ENCODE measurements at places on chromosomes 6 and 20.

- no peak for DNase-seq
These were observed 53.9 kb upstream of the DDR1 start for GRCh38 chr6:30830438-30830837.

DNA sequence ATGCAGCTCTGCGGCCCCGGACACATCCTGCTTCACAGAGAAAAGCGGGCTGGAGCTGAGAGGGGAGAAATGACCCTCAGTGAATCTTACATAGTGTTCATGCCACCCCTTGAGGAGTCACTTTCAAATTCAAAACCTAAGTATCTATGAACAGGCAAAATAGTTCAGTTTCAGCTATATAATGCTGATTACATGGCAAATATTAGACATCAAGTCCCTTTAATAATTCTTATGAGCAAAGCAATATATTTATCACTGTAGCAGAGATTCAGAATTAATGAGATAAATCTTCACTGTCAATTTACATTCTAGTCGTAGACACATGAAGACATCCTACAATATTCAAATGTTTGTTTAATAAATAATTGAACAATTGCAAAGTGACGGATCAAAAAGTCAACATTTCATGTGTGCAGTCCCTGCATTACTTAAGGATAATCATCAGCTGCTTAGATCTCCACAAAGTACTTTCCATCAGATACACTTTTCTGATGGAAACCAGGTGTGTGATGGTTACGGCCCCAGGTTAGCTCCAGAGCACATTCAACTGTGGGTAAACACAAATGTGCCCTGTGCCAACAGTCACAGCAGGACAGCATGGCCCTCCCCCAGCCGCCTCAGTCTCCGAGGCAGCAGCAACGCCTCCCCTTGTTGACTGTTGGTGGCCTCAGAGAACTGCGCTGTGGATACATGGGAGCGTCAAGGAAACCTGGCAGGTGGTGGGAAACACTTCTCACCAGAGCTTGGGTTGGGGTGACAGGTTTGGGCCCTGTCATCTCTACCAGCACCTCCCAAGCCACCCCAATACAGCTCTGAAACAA lies 787 bp upstream of the PRR18 start:
- no peak for DNase-seq

DNA sequence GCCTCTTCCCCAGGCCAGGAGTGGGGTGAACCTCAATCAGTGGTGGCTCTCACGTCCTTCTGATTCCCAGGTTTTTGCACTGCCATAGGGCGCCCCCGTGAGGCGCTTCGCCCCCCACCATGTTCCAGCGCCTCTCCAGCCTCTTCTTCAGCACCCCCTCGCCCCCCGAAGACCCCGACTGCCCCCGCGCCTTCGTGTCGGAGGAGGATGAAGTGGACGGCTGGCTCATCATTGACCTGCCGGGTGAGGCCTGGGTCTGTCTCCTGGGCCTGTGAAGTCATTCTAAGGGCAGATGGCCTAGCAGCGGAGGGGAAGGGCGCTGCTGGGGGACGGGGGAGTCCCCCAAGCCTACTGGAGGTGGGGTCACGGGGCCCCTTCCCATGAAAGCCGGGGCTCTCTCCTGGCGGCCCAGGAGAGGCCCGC lies 4.5 kb downstream of the TP53INP2 start:
- peak; percentile 54 for DNase-seq

DNA sequence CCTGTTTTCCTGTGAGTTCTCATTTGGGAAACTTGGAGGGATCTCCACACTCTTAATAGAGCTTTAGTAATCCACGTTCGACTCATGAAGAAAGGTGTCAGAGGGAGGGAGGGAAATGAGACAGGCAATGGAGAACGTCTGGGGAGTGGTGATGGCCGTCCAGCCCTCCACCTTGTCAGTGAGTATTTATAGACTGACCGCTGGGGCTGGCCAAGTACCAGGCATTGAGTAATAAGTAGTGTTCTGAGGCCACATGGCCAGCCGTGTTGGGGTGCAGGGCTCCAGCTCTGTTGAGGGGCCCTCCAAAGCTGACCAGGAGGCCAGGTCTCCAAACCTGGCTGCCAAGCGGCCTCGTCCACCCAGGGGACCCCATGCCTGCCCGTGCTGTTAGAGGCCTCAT lies 11.3 kb upstream of the DSN1 start:
- DNase-seq = no peak

GRCh38 chr6:100617633-100618350 lies 153.1 kb upstream of the SIM1 start:
- no peak for DNase-seq

- DNase-seq = peak; percentile 89
These were observed 92.6 kb upstream of the CLDN20 start for GRCh38 chr6:155171109-155171746.

DNA sequence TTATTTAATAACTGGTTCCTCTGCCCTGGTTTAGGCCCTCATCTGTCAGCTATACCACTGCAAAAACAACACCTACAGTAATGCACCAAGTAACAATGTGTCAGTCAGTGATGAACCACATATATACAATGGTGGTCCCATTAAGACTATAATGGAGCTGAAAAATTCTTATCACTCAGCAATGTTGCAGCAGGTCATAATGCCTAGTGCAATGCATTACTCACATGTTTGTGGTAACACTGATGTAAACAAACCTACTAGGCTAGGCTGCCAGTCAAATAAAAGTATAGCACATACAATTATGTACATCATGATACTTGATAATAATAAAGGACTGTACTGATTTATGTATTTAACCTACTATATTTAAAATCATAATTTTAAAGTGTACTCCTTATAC lies 31.3 kb downstream of the RARS2 start:
- DNase-seq = no peak

DNA sequence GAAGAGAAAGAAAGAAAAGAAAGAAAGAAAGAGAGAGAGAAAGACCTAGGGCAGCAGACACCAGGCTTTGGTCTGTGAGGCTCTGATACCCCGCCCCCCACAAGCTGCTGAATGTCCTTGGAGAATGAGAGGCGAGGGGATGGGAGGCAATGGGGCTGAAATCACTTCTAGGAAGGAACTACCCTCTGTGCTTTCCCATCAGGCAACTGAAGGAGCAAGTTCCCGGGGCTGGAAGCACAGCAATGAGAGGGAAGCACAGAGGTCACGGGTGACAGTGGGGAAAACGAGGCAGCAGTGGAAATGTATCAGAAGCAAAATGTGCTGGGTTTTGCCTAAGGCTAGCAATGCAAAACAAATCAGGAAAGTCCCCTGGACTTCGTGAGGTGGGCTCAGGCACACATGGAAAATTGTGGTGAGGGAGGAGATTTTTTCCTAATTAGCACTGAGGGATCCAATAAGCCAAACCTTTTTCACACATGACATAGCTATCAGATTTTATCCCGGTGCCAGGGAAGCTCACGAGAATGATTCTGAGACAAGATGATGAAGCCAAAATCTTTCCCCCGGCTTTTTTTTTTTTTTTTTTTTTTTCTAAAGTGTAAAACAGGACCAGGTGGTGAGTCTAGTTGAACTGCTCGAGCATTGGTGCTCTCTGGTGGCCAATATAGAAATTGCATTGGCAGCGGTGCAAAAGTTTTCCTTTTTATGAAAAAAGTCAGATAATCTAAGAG lies 16.8 kb upstream of the ARFGEF2 start:
- DNase-seq = peak; percentile 48

GRCh38 chr6:66538551-66539135 lies 831.6 kb upstream of the EYS start:
- DNase-seq = no peak

- DNase-seq = no peak
These were observed 28.9 kb downstream of the LAMA5 start for GRCh38 chr20:62338294-62338620.
